ENCODE measurements at places on chromosomes 1 and 21.

DNA sequence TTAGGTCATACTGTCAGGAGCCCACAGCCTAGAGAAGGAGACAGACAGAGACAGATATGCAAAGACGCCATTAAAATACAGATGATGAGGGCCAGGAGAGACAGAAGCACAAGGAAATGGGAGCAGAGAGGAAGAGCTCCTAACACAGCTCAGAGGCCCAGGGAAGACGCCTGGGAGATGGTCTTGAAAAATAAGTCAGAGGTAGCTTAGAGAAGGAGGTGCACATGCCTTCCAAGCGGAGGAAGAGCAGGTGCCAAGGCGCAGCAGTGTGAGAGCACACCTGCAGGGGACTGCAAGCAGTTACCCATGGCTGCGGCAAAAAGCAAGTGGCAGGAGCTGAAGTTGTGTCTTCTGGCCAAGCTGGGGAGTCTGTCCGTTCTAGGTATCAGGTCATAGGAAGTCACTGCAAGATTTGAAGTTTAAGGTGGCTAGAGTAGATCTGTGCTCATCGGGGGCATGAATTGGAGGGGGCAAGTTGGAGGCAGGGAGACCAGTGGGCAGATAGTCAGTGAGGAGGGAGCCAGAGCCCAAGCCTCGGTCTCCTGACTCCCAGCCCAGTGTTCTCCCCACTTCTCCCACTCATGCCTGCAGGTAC is 1.3 kb upstream of the TRABD2B start:
- DNase-seq = no peak

DNA sequence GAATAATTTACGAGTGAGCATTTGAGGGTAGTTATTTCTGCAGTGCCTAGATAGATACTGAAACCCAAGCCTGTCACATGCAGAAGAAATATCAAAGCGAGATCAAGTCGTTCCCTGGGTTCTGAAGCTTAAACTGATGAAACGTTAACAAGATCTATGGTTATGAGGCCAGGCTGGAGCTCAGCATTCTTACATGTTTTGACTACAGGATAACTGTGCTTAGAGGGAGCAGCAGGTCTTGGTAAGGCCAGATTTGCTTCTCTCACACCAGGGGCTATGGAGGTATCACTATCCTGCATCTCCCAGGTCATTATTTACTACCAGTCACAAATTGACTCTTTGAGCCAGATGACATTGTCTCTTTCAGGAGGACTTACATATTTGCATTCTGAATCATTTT is 1401.4 kb upstream of the PRMT6 start:
- DNase-seq = no peak

GRCh38 chr1:173149887-173150286 is 57.2 kb downstream of the TNFSF4 start:
- no peak for DNase-seq

DNA sequence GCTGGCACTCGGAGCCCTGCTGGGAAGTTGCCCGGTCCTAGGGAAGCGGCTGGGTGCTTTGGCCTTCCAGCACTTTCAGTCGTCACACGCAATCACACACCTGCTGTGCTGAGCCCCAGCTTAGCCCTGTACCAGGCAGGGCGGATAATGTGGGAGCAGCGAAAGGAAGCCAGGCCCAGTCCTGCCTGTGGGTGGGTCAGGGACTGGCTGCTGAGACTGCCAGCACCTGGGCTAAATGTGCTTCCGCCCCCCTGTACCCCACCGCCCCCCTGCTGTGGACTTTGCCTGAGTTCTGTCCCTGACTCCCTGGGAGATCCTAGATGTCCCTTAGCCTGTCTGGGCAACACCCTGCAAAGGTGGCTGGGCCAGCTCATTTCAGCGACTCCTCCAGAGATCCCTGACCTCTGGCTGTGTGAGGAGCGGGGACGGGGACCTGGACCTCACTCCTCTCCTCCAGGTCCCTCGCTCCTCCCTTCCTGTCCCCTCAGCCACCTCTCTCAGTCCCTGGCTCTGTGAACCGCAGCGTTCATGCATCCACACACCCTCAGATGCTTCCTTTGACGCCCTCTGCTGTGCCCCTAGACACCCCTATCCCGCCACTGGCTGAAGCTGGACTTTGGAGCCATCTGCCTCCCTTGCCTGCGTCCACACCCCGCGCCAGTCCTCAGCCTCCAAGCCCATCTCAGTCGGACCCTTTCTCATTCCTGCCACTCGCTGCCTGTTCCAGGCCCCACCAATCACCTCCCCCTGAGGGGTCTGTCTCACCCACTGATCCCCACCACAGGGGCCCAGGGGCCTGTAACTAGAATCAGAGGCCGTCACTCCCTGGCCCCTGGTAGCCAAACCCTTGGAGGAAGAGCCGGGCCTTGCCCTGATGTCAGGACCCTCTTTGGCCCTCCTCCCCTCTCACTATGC is 1.4 kb downstream of the MMEL1 start:
- no peak for DNase-seq

- no peak for DNase-seq
These were observed 40.9 kb downstream of the RAP1A start for GRCh38 chr1:111660204-111661150.

DNA sequence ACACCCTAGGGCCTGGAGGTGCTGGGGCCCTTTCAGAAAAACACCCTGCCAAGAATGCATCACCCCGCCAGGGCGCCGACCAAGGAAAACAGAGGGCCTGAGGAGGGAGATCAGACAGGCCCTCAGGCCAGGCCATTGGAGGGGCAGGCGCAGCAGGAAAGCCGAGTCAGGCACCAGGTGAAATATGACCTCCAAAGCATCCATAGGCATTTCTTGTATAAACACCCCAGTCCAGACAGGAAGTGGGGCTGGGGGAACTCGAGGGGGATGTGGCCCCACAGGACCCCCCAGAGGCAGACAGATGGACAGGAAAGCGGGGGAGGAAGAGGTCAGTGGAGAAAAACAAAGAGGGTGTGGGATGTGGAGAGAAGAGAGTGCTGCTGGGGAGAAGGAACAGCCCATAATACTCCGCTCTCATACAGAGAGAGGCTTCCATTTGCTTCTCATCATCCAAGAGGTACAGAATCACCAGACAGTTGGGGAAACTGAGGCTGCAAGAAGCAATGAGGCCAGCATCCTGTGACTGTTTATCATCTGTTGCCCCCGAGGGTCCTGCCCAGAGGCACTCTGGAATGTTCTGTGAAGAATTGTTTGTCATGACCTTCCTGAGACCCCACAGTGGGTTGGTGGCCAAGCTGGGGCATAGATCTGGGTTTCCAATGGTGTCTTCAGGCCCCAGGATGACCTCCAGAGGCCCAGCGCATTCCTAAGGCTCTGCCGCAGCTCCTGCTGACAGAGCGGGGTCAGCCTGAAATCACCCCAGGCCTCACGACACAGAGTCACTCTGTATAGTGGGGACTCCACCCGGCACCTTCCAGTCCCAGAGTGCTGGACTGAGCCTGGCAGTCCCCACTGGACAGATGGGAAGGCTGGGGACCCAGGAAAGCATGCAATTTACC is 18.0 kb downstream of the TRIM62 start:
- no peak for DNase-seq

DNA sequence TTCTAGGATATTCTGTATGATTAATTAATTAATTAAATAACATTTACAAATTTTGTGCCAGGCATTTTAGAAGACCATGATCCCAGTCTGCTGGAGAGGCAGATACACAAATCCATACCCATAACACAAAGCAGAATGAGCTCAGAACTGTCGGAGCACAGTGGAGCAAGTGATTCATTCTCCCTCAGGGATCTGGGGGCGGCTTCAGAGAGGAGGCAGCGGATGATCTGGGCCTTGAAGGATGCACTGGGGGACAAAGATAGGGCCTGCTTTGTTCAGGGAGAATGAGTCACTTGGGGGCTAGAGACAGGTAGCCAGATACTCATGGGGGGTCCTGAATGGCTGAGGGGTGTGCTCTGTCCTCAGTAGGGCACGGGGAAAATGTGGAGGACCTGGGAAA is 50.9 kb upstream of the TRABD2B start:
- no peak for DNase-seq

DNA sequence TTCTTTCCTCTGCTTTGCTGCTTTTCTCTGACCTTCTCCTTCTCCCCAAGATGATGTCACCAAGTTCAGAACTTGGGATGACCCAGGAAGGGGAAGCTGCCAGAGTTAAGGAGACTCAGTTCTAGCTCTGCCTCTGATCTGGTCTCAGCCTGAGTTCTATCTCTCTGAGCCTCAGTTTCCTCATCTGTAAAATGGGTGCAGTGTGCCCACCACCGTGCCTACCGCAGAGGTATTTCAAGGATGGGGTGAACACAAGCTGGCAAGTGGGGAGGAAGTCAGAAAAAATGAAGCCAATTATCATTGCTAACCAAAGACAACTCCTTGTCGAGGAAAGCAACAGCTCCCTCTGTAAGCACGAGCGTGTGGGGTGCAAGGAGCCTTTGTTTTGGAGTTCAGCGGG is 249.7 kb downstream of the KAZN start:
- no peak for DNase-seq

DNA sequence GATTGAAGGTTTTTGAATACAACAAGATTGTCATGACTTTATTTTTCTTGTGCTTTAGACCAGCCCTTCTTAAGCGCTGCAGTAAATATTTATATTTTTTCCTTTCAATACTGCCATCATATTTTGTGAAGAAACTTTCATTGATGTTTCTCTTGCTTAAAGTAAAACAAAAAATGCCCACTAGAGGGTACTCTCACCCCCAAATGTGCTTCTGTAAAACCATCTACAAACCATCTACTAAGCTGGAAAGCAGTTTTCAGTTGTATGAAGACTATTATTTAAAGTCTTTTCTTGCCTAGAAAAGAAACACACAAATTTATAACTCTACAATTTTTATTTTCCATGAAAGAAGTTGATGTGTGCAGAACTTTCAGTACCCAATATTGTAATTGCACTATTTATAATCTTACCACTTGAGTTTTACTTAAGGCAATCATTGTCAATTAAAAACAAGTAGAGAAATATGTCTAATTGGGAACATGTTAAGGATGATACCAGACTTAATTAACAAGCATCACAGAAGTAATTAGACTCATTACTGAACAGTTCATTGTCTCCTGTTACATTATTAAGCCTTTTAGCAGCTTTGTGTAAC is 10.7 kb downstream of the LEPR start:
- DNase-seq = no peak

DNA sequence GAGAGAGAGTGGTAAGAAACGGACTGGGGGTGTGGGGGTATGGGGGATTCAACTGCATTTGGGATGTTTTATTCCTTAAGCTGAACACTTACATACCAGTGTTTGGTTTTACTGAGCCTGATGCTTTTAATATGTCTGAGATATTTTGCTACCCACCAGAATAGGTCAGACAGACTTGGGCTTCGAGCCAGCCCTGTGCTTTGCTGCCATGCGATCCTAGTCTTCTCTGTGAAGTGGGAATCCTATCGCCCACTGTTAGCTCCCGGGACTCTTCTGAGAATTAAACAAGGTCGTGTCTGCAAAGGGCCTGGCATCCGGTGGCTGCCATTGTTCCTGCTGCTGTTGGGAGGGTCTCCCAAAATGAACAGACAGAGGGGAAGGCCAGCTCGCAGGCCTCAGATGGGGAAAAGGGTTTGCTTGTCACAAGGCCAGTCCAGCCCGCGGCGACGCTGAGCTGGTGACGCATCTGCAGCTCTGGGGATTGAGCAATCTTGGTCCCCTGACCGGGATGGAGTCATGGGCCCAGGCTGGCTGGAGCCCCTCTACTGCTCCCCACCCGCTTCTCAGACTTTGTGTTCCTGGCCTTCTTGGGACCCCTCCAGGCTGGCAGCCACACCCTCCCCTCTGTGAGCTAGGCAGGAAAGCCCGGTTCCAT is 26.9 kb upstream of the ECE1 start:
- no peak for DNase-seq

DNA sequence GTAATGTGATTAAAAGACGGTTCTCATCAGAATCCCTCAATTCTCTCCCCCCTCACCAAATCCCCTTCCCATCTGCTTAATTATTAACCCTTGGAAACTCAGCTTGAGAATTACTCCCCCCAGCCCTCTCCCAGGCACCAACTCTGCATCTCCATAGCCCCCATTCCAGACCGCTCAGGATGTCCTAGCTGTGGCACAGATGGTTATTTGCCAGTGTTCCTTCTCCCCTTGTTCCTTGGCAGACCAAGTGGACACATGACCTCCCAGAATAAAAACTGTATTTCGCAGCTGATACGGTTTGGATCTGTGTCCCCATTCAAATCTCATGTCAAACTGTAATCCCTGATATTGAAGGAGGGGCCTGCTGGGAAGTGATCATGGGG is 14.6 kb downstream of the HENMT1 start:
- DNase-seq = no peak

GRCh38 chr1:200022239-200022804 is 5.2 kb upstream of the NR5A2 start:
- DNase-seq = no peak

GRCh38 chr1:31396633-31397351 is 16.2 kb upstream of the SERINC2 start:
- DNase-seq = no peak

DNA sequence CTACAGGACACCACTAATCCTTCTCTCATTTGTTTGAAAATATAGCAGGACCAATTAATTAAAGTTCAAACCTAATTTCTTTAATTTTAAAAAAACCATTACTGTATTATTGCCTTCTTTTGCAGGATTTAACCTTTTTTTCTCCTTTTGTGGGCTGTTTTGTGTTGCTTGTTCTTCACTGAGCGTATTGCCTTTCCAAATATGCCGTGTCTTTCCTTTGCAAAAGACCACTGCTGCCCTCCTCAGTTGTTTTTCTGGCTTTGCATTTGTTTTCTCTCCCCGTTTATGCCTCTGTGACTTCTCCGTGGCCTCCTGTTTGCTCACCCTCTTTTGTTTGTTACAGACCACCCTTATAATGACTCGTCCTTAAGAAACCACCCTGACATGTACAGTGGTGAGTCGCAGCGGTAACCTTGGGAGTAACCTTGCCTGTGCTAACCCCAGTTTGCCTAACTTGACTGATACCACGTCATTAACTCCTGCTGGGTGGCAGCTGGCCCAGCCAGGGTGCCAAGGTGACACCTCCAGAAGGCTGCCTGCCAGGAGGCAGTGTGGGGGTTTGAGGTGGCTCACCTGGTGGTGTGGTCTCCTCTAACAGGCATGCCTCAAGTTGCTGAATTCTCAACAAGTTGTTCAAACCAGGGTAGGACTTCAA is 81.1 kb upstream of the CNTN2 start:
- no peak for DNase-seq

- DNase-seq = no peak
These were observed 344.3 kb downstream of the DUSP10 start for GRCh38 chr1:221397606-221398005.

All from stimulated activated CD4-positive, alpha-beta T cell treated with anti-CD3 and anti-CD28 coated beads, Interleukin-12 subunit alpha, Interleukin-12 subunit beta, amount 100 ng/mL, for 24 hours (primary cell).